Stimulated activated CD4-positive, alpha-beta T cell treated with anti-CD3 and anti-CD28 coated beads, Interleukin-4, amount 100 ng/mL, for 24 hours (primary cell): ENCODE measurements at places on chromosomes 11 and 22.

- no peak for DNase-seq
Observed at GRCh38 chr11:206002-206384, 1.2 kb downstream of the BET1L start.

GRCh38 chr22:43185860-43186261 lies 1.1 kb downstream of the TTLL12 start:
- DNase-seq: no peak

DNA sequence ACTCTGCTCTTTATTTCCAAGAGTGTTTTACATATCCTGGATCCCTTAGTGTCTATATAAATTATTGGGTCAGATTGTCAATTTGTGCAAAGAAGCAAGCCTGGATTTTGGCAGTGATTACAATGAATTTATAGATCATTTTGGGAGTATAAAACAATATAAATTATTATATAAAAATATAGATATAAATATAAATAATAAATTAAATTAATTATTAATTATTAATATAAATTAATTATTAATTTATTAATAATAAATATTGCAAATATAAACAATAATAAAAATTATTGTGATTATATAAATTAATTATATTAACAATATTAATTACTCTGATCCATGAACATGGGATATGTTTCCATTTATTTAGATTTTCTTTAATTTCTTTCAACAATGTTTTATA lies 32.5 kb downstream of the RTL6 start:
- no peak for DNase-seq

- no peak for DNase-seq
Observed at GRCh38 chr11:116046127-116046526, 541.9 kb upstream of the CADM1 start.

DNA sequence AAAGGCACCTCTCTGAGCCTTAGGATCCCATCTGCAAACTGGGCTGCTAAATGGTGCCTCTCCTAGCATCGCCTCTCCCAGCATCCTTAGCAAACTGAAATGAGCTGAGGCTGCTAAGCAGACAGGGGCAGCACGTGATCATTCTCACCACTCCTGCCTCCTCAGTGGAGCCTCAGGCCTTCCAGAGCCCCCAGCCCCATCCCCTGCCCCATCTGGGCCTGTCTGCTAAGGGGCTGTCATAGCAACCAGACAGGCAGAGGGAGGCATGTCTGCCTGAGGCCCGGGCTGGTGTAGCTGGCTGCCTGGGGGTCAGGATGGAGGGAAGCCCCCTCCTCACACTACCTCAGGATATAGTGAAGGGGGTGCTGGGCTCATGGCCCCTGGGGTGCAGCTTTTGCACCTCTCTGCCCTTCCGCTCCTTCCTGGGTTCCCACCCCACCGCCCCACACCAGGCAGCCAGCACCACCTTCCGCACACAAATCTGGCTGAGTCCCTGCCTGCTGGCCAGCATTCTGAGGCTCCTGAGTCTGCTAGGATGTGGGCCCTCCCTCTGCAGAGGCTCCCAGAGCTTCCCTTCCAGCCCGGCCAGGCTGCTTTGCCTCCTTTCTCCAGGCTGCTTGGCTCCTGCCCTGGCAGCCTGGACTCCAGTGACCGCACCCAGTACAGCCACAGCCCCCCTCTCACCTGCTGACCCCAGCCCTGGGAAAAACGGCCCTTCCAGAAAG lies 47.5 kb upstream of the TTLL12 start:
- DNase-seq: no peak
